ENCODE measurements at places on chromosomes 7 and 10.

- no peak for DNase-seq
Measured at GRCh38 chr10:88330174-88330573, 252.9 kb downstream of the RNLS start.

DNA sequence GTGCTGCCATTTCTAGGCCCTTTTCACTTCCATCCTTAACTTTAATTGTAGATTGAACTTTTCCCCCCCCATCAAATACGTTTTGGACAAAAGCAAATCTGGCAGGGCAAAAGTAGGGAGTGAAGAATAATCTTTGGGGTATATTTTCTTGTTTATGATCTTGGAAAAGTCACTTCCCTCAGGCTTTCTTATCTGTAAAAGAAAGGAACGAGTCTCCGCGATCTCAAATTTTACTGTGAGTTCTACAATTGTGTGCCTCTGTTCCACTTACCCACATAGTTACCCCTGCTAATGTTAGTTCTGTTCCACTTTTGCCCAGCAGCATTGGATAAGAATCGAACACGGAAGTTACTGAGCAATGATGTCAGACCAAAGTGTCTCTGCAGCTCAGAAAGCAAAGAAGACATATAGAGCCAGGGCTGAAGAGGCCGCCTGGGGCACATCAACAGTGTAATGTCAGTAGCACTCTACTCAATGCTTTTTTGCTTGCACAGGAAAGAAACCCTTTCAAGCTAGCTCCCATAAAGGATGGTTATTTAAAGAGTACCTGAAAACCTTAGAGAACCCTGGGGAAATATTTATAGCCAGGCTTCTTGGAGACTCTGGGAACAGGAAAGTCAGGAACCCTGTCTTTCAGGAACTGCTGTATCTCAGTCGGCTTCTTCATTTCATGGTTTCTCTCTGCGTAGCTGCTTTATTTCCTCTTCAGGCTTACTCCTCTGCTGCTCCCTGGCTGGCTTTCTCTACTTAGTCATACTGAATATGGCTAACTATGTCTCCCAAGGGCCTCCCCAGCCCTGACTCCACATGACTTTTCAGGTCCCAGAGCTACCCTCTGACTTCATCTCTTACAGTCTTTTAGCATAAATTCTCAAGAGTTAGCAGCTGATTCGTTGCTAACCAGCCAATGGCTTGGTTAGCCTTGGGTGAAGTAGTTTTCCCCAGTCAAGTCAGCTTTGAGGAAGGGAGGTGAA lies 123.7 kb upstream of the FAM3C start:
- no peak for DNase-seq

DNA sequence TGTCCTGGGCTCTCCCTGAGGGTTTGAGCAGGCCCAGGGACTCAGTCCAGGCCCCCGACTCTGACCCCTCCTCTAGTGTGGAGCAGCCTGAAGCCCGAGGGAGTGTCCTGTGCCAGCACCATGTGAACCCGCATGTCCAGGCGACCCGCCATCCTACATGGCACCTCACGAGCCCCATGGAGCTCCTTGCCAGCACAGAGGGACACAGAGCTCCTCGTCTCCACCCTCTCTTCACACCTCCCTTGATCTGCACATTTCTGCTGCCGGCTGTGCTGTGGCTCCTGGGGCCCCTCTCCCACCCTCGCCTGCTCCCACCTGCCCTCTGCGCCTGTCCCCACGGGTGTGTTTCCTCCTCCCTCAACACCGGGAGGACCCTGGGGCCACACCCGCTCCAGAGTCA lies 103.5 kb downstream of the ADARB2 start:
- no peak for DNase-seq

DNA sequence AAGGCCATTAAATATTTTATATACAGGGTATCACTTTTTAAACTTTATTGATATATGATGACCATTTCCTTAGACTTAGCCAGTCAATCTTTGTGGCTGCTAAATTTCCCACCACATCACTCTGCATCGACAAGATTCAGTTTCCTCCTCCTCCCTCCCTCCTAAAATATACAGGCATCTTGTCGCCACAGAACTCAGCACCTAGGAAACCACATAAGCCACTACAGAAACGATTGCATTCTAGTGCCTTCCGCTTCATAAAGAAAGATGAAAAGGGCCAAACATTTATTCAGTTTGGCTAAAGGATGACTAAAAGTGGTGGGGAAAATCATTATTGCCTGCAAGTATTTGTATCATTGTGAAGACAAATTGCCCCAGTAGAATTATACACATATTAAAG lies 30.7 kb downstream of the ERCC6 start:
- no peak for DNase-seq

DNA sequence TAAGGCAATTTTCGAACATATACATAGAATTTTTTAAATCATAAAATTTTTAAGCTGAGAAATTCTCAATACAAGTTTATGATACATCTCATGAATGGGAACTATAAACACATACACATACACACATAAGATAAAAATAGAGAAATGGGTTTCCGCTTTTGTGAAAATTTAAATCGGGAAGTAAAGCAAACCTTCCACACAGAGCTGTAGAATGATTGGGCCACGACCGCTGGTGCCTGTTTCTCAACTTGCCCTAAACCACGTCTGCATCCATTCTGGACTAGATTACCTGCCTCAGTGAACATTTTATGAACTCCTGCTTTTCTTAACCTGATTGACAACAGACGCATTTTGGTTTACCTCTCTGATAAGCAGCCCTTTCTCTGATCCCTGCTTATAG lies 264.4 kb downstream of the SKAP2 start:
- no peak for DNase-seq
